NCI-H510A treated with DMSO at 0.1 percent for 48 hours (cell line): ENCODE measurements at places on chromosomes 7 and 10.

DNA sequence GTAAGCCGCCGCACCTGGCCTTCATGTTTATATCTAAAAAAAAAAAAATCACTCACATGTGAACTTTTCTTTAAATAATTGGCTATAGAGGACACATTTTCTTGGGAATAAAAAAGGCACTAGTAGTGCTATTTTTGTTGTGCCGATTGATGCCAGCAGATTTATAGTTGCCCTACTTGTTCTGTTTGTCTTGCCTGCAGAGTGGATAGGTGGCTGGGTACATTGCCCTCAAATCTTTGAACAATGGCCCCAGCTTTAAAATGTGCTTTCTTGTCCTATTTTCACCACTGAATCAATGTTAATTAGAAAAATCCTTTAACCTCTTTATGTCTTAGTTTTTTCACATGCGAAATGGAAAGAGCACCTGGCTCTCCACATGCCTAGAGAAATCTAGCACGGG, 30.1 kb upstream of the ZNRF2 start:
- DNase-seq: no peak

DNA sequence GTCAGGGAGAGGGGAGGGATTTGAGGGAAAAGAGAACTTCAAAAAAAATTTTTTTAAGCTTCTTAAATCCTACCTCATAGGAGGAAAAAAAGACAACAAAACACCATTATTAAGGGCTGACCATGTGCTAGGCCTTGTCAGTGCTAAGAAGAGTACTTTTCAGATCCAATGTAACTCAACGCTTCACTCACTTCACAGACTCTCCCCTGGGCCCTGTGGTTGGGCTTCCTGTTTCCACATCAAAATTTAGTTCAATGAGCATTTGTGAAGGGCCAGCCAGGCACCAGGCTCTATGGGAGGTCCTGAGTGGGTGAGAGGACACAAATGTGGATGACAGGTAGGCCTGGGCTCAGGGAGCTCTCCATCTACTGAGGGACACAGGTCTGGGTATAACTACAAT, 249.8 kb downstream of the PTEN start:
- DNase-seq: no peak

DNA sequence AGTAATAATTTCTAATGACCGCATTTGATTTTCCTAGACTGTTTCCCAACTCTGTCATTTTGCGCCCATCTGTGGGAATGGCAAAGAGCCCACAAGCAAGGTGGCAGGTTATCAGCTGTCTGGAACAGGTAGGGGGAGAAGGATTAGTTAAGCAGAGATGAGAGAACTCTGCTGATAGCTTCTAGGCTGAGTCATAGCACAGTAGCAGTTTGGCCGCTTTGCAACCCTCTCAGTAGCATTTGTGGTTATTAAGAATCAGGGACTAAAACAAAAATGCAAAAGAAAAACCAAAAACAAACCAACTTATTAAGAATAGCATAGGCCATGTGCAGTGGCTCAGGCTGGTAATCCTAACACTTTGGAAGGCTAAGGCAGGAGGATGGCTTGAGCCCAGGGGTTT, 602.7 kb upstream of the SORCS1 start:
- DNase-seq: no peak

DNA sequence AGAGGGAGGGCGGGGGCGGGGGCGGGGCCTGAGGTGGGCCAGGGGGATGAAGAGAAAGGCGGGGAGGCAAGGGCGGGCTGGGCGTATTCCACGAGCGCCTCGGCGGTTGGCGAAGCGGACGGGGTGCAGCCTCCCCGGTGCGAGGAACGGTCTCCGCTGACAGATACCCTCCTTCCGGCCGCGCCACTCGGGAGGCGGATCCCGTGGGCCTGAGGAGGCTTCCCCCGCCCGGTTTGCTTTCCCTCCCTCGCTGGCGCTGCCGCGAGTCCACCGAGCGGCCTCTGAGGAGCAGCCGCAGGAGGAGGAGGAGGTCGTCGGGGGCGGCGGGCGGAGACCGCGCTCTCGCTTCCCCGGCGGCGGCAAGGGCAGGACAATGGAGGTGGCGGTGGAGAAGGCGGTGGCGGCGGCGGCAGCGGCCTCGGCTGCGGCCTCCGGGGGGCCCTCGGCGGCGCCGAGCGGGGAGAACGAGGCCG, at the start of gene TRIM24:
Gene TRIM24, plus strand, starts transcription at position 84 of the 473 bp plus-strand sequence. Its CDS starts 290 bp downstream, at position 374.
- DNase-seq: peak; percentile 90

GRCh38 chr7:44772867-44773266, 23.6 kb upstream of the PPIA start:
- DNase-seq: no peak

GRCh38 chr10:44471410-44471809, 86.5 kb upstream of the CXCL12 start:
- no peak for DNase-seq

DNA sequence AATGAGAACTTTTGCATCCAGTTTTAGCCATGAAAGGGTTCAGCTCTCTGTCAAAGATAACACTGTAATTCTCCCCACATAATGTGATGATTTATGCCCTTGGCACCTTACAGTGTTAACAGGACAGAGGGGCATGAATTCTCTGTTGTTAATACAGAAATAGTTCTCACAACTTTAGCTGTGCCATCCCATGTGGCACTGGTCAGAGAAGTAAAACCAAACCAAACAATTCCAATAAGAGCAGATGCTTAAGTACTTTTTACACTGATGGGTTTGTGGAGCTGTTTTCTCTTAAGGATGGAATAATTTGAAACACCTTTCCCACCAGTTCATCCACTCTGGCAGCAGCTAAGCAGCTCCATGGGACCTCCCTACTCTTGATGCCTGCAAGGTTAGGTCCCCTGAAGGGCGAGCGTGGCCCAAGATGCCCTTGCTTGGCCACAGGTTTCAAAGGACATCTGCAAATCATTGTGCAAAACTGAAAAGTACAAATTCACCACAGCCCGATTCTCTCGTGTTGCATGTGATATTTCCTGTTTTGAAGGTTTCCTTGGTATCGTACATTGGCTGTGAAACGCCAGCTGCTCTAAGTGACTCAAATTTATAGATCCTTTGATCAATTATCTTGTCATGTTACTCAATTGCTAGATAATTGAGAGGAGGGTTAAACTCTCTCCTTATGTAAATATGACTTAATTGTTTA, 82.5 kb upstream of the CREB5 start:
- peak; percentile 55 for DNase-seq

DNA sequence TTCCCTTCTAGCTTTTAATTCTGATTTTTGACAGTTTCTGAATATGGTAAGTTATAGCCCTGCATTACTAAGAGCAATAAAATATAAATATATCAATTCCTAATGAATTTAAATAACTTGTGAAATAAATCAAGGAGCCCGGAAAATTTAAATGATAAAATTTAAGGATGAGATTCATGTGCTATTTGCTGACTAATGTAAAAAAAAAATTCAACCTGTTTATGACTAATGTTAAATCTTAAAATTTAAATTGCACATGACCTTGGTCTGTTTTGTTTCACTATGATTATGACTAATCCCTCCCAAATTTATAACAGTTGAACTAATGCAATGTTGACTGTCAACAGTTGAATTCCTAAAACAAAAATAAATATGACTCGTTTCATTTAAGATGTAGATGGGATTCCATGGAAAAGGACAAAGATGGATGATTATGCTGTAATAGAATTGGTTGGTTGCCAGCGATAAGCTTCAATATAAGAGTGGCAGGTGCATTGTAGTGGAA, 419.9 kb downstream of the NRG3 start:
- DNase-seq: no peak
